ENCODE measurements at places on chromosomes 4 and X.
A peak's percentile ranks its signal among the peaks of the same experiment; 100 is the strongest.

DNA sequence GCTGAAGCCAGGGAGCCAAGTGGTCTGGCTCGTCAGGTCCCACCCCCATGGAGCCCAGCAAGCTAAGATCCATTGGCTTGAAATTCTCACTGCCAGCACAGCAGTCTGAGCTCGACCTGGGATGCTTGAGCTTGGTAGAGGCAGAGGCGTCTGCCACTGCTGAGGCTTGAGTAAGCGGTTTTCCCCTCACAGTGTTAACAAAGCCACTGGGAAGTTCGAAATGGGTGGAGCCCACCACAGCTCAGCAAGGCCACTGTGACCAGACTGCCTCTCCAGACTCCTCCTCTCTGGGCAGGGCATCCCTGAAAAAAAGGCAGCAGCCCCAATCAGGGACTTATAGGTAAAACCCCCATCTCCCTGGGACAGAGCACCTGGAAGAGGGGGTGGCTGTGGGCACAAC, 353.8 kb downstream of the NAP1L3 start:
- DNase-seq = no peak

- DNase-seq = no peak
Observed at GRCh38 chr4:69910016-69910782, 20.7 kb upstream of the CSN1S1 start.

DNA sequence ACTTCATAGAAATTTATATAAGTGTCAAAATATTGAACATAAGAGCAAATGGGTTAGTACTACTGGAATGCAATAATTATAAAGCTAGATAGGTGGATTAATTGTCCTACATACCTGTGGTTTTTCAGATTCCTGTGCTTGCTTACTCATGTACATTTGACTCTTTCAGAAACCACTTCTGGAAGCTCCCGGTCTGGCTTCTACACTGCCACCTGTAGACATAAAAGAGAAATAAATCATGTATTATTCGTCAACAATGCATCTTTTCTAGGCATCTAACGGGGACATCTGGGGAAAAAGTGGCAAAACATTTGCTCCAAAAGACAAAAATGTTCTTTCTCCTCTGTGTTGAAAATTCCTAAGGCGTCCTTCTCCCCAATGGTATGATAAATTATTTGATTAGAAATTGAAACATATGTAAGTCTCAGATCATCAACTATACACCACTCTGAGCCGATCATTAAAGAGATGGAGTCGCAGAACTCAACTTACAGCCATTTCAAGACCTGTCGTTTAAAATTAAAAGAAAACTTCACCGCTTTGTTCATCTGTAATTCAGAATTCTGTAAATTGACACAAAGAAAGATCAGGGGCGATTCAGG, 648.7 kb upstream of the DIPK2B start:
- peak; percentile 41 for DNase-seq

DNA sequence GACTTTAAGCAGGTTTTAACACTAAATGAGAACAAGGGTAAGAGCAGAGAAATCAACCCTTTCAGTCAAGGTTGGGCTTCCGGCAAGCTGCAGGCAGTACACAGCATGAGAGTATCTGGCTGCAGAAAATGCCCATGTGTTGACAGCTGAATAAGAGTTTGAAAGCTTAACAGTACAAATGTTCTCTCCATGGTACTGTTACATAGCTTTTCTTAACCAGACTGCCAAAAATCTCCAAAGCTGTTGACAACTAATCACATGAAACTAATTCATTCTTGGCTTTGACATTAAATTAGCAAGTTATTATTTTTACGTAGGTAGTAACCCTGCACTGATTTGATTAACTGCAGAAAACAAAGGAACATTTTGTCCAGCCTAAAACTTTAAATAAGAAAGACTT, 153.5 kb downstream of the SLC10A7 start:
- no peak for DNase-seq

DNA sequence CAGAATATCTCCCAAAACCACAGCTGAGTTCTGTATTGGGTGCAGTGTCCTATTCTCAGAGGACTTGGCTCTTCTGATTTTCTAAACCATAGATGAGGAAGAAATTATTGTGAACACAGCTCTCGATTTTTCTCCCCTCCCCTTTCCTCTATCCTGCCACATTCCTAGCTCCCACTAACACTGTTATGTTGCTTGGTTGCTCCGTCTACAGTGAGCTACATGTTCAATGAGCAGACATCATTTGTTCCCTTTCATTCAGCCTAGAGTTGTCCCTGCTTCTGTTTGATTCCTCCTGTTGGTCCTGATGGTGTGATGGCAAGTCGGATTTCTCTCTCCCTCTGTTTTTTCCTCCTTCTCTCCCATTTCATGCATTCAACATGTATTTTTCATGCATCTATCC, 65.9 kb downstream of the DIPK2B start:
- no peak for DNase-seq

- DNase-seq = no peak
Observed at GRCh38 chrX:122439831-122440230, 744.2 kb upstream of the GRIA3 start.

- no peak for DNase-seq
Observed at GRCh38 chrX:17833954-17834353, 27.1 kb downstream of the RAI2 start.

GRCh38 chrX:76279007-76279406, 106.1 kb downstream of the PBDC1 start:
- DNase-seq = peak; percentile 42

- DNase-seq = no peak
Observed at GRCh38 chr4:48109413-48110263, 24.4 kb downstream of the TXK start.

- no peak for DNase-seq
Observed at GRCh38 chr4:156594624-156595023, 377.0 kb downstream of the PDGFC start.

DNA sequence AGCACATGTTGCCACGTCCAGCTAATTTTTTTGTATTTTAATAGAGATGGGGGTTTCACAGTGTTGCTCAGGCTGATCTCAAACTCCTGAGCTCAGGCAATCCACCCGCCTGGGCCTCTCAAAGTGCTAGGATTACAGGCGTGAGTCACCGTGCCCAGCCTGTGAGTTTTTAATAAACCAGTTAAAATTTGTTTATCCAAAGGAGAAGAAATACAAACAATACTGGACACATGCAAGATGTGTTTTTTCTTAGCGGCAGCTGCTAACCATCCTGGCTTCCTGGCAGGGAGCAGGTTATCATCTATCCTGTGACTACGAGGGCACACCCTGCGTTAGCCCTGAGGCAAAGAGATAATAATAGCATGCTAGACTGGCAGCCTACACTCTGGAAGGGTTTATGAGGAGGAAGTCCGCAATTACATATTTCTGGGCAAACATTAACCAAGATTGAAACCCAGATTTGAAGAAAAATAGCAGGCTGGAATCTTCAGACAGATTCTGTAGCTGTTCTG, 191.4 kb downstream of the SPRY1 start:
- DNase-seq = no peak

DNA sequence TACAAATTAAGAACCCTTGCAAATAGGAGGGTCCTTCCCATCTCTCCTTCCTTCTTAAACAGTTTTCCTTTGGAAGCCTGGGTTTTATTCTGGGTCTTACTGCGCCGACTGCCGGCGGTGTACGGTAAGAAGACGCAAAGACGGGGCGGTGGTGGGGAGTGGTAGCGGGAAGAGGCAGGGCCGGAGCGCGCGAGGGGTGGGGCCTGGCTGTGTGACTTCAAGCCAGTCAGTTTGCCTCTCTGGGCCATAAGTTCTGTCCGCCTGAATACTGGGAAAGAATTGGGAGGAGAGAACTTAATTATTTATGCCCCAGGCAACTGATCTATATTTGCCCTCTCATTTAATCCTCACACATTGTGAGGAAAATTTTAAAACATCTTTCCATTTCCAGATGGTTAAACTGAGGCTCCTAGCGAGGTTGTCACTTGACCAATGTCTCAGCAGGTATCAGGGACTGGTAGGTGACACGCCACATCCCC, 726 bp upstream of the KANTR start:
- DNase-seq = peak; percentile 84

- DNase-seq = no peak
Observed at GRCh38 chr4:42904986-42905385, 12.5 kb downstream of the GRXCR1 start.

GRCh38 chr4:41257257-41257901, 651 bp downstream of the UCHL1 start:
- DNase-seq = no peak

DNA sequence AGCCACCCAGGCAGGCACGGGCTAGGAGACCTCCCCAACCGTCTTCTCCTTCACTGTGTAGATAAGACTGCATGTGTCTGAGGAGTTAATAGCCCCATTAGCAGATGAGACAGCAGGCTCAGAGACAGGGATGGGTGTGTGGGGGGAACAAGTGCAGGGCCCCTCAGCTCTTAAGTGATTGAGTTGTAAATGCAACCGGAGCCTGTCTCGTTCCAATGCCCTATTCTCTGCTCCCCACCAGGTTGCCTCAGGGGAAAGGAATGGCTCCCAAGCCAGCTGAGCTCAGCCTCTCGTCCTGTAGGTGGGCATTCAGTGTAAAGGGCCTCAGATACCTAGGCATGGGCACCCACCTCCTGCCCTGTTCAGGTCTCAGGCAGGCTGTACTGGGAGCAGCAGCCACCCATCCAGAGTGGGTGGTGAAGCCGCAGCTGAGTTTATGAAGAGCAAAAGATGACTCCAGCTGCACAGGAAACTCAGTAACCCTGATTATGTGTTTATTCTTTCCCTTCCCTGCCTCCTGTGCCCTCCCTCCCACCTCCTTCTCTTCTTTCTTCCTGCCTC, 87.3 kb downstream of the PJA1 start:
- no peak for DNase-seq

DNA sequence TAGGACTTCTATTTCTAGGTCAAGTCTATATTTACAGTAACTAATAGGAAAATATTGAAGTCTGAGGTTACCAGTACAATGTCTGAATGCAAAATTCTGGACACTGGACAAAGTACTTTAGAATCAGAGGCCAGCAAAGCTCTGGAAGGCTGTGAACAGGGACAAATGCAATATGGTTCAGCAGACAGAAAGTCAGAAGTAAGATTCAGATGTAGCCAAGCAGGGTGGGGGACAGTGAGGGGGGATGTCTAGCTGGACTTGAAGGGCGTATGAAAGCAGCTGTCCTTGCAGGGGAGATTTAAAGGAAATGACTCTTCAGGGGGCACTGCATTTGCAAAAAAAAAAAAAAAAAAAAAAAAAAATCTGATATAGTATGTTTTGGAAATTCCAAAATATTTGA, 2.9 kb downstream of the SORBS2 start:
- no peak for DNase-seq

GRCh38 chrX:153372949-153373348, 28.2 kb downstream of the PNMA6E start:
- DNase-seq = no peak

- no peak for DNase-seq
Observed at GRCh38 chr4:6221851-6222760, 21.8 kb upstream of the JAKMIP1 start.

GRCh38 chr4:173924561-173924960, 358.9 kb downstream of the FBXO8 start:
- no peak for DNase-seq

DNA sequence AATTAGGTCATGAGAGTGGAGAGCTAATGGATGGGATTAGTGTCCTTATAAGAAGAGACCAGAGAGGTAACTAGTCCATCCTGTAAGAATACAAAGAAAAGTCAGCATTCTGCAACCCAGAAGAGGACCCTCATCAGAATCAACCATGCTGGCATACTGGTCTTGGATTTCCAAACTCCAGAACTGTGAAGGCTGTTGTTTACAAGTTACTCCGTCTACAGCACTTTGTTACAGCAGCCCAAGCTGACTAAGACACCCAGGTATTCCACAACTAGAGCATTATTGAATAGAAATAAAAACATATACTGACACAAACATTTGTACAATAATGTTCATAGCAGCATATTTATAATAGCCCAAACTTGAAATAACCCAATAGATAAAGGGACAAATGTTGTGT, 9.2 kb downstream of the TMEM156 start:
- no peak for DNase-seq

DNA sequence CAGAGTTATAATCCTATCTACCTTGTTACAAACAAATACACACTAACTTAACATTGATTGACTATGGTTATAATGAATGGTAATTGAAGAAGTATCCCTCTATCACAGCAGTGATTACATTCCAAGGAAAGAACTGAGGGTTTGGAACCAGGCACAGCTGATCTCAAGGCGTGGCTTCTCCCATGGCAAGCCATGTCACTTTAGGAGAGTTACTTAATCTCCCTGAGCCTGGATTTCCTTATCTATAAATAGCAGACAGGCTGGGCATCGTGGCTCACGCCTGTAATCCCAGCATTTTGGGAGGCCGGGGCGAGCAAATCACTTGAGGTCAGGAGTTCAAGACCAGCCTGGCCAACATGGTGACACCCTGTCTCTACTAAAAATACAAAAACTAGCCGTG, 25.6 kb downstream of the SORBS2 start:
- DNase-seq = no peak

DNA sequence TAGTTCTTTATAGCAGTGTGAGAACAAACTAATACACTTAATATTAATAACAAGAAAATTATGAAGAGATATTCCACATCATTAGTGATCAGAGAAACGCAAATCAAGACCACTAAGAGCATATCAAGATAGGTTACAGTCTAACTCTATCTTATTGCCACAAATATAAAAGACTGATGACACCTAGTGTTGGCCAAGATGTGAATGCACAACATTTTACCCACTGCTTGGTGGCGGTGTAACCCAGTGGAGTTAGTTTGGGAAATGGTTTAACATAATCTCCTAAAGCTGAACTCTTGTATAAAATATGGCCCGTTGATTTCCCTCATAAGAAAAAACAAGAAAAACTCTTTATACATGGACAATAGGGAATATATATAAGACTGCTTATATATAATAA, 92.4 kb downstream of the SLITRK2 start:
- DNase-seq = no peak

DNA sequence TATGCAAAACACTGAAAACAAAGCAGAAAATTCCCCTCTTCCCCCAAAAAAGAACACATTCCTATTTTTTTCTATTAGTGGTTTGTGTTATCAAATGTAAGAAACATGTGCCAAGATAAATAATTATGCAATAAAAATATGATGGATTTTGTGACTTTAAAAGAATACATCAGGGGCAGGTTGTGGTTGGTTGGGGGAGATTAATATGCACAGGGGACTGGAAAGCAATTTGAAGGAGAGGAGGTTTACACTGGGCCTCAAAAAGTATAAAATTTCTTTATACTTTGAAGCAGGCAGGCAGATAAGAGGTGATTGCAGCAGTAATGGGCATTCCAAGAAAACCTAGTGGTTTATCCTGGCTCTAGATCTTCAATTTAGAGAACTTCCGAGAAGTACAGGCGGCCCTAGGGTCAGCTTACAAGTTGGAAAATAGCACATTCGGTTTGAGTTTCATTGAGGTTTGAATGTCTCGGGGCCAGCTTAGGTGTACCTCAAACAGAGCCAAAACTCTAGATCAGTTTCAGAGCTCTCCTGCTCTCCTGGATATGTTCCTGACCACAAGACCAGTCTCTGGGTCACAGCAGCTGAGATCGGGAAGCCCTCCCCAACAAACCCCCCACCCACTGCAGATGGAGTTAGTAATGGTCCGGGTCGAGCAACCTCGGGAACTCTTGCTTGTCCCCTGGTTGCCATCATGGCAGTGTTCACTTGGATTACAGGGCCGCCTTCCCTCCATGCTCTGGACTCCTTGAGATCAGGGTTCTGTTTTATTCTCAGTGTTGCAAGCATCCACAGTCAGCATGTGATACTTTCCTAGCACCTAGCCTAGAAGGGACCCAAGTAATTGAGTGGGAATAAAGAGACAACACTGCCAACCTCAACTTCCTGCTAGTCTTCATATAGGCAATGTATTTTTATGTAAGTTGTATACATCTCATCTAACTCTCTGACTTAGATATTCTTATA, 112.1 kb upstream of the DDIT4L start:
- DNase-seq = no peak

- DNase-seq = no peak
Observed at GRCh38 chr4:79626611-79627010, 218.6 kb upstream of the GK2 start.

- DNase-seq = no peak
Observed at GRCh38 chr4:184805462-184806228, 20.1 kb downstream of the ACSL1 start.

All from DND-41 (cell line).